ENCODE measurements at places on chromosomes 2 and 18.

DNA sequence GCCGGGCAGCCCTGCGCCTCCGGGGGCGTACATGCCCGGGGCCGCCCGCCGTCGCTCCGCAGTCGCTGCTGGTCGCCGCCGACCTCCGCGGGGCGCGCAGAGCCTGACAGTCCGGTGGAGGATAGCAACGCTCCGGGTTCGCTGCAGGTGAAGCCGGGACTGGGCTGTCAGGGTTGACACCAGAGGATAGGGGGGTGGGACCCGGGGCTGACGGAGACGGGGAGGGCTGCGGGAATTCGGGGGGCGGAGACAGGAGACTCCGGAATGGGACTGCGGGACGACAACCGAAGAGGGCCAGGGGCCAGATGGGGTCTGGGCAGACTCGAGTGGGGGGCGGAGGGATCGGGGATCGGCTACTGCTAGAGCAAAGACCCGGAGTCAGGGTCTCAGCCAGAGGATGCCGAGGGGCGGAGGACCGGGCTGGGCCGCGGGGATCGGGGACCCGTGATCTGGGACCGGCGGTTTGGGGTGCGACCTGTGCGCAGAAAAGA lies 403 bp downstream of the TMEM127 start:
- peak; percentile 34 for DNase-seq

DNA sequence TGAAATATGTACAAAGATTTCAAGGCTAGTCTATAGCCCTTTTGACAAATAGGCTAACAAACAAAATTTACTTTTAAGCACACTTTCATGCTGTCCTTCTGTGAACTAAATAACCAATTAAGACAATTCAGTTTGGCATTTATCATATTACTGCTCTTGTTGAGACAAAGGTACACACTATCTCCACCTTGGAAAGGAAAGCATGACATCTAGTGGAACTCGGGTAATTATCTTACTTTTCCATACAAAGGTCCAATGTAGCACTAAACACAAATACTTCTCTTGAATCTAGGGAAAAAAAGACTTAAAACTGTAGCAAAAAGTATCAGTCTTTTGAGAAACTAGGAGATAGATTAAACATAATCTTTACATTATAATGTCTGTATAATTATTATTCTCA lies 125.0 kb upstream of the CD226 start:
- DNase-seq, result no peak

DNA sequence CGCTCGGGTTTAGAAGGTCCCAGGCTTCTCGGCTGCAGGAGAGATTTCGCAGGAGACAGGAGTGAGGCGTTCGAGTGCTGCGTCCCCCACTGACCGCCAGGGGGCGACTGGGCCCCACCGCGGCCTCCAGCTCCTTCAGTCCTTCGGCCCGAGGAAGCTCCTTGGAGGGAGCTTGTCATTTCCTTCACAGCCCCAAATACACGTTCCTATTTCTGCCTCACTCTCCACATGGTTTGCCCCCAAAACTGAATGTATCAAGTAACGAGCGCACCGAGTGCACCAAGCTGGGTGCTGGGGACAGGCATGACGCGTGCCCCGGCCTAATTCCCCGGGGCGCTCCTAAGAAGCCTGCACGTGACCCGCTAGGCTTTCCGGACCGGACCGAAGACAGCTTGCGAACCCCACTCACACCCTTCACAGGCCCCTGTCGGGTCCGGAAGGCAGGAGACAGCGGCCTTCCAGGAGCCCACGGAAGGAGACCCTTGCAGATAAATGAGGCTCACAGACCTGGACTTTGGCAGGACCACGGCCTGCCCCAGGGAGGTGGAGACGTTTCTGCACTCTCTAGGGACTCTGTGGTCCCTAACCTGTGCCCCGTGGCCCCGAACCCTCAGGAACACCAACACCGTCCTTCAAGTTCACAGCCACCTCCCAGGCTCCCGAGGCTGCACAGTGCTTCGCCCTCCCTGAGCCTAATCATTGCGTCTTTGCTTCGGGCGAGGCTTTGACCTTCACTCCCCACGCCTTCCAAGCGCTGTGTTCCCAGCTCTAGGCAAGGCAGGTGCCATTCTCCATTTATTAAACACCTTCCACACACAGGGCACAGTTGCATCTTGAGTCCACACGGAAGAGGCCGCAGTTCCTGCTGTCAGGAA lies 13.0 kb upstream of the FAHD2A start:
- DNase-seq, result peak; percentile 64

GRCh38 chr2:20481798-20482405 lies 35.0 kb downstream of the RHOB start:
- no peak for DNase-seq

- no peak for DNase-seq
Measured at GRCh38 chr2:47686018-47686417, 96.9 kb upstream of the MSH6 start.

DNA sequence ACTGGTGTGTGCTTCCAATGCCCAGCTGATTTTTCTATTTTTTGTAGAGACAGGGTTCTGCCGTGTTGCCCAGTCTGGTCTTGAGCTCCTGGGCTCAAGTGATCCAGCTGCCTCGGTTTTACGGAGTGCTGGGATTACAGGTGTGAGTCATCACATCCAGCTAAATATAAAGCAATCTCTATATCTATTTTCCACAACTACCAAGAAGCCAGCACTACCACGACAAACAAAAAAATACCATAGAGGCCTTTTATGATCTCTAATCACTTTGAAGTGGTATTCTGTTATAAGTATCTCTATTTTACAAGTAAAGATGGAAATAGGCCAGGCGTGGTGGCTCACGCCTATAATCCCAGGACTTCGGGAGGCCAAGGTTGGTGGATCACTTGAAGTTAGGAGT lies 34.7 kb downstream of the C2orf74 start:
- DNase-seq, result no peak

- DNase-seq, result peak; percentile 63
Measured at GRCh38 chr2:85753525-85754312, at the start of gene ATOH8. Gene ATOH8, plus strand, starts transcription at chr2:85753991. Its CDS starts 199 bp downstream, at chr2:85754190.

GRCh38 chr2:178947006-178947405 lies 102.9 kb downstream of the CCDC141 start:
- no peak for DNase-seq

DNA sequence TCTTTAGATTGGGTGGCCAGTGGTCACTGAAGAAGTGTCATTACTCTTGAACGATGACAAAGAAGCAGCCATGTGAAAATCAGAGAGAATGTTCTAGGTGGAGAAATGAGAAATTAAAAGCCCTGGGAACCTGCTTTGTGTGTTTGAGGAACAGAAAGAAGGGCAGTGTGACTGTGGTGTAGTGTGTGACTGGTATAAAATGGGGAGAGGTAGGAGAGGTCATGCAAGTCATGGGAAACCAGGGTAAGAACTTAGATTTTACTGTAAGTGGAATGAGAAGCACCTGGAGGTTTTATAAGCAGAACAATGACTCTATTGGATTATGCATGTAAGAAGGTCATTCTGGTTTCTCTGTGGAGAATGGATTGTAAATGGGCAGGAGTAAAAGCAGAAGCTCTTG lies 12.2 kb downstream of the ICOS start:
- no peak for DNase-seq

- no peak for DNase-seq
Measured at GRCh38 chr2:190589008-190589407, 54.5 kb upstream of the NEMP2 start.

DNA sequence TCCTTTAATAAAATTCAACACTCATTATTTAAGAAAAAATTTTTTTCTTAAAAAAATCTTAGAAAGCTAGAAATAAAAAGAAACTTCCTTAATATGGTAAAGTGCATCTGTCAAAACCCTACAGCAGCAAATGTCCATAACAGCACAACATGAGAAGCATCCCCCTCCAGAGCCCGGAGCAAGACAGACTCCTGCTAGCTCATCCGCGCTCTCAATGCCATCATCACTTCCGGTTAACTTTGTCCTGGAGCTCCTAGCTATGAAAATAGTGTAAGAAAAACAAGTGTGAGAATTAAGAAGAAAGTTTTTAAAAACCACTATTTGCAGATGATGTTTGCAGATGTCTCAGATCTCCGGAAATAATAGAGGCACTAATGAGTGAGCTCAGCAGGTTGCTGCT lies 103.1 kb downstream of the TEX51 start:
- no peak for DNase-seq

DNA sequence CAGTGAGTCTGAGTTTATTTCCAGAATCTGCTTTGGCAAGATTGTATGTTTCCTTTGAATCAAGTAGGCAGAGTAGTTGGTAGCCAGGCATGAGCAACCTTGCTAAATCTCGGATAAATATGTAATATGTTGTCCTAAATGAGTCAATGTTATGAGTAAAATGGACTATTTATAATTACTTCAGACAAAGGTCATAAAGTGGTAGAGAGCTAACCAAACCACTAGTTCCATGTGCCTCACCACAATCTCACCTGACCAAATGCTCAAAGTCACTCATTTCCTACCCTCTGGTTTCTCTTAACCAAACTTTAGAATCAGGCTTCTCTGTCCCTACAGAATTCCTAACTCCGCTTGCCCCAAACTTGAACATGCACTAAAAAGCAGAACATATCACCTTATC lies 261.2 kb upstream of the FSIP2 start:
- DNase-seq, result no peak

DNA sequence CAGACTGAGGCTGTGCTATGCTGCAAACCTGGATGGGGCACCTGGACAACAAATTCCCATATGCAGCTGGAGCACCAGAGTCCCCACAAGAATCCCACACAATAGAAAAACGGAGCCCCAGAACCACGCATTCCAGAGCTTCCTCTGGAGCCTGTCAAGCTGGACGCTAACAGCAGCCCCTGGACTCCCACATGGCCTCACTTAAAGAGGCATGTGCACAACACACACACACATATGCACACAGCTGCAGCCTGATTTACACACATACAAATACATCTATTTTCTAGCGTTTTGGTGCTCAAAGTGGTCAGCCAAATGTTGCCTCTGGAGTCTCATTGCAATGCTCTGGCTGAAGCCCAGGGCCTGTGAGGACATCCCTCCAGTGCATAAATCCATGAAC lies 632.7 kb upstream of the ID2 start:
- DNase-seq, result no peak

DNA sequence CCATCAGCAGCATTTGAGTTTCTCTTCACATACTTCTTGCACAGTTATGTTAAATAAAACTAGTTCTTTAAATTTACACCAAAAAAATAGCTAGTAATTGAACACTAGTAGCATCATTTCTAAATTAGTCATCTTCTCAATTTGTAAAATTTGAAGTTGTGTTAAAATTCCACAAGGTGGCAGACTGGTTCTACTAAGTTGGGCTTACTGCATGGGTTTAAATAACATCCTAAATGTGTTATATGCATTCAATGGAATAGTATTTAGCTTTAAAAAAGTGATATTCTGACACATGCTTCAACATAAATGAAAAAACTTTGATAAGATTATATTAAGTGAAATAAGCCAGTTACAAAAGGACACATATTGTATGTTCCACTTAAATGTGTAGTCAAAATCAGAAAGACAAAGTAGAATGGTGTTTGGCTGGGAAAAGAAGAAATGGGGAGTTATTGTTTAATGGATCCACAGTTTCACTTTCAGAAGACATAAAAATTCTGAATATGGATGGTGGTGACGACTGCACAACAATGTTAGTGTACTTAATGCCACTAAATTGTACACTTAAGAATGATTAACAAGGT lies 28.7 kb upstream of the RPRD1A start:
- DNase-seq, result peak; percentile 60

- DNase-seq, result no peak
Measured at GRCh38 chr2:114752425-114752824, 310.0 kb downstream of the DPP10 start.

GRCh38 chr2:119116411-119117295 lies 41.9 kb downstream of the C1QL2 start:
- no peak for DNase-seq

DNA sequence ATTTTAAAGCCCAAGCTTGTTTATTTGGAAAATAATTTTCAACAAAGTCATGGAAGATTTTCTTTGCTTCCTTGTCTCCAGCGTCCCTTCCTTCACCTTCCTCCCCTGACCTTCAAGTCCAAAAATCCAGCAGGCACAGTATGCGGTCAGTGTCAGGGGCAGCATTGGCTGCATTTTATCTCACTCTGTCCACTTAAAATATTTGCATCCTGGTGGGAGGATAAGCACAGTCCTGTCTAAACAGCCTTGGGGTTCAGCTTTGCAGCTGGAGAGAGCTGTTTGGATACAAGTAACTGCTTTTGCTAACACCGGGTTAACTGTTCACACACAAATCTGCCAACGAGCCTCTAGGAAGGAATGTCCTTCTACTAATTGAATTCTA lies 318.1 kb downstream of the PDE11A start:
- DNase-seq, result no peak

GRCh38 chr18:8991155-8991554 lies 111.3 kb upstream of the NDUFV2 start:
- DNase-seq, result peak; percentile 27

DNA sequence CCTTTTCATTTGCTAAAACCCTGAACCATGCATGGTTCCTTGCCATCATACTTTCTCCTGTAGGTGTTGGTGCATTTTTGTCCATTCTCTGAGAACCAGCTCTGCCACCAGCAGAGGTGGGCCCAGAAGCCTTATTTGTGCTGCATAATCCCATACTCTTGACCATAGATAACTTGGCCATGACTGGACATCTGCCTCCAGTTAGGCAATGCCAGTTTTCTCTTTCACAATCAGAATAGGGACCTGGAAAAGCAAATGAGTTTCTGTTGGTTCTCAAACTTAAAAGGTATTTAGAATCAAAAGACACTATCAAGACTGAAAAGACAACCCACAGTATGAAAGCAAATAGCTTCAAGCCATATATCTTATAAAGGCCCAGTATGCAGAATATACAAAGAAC lies 167.3 kb downstream of the MAIP1 start:
- no peak for DNase-seq

- DNase-seq, result peak; percentile 41
Measured at GRCh38 chr2:174025271-174026121, 60.3 kb upstream of the SP3 start.

- no peak for DNase-seq
Measured at GRCh38 chr18:13191779-13192178, 26.8 kb upstream of the LDLRAD4 start.

DNA sequence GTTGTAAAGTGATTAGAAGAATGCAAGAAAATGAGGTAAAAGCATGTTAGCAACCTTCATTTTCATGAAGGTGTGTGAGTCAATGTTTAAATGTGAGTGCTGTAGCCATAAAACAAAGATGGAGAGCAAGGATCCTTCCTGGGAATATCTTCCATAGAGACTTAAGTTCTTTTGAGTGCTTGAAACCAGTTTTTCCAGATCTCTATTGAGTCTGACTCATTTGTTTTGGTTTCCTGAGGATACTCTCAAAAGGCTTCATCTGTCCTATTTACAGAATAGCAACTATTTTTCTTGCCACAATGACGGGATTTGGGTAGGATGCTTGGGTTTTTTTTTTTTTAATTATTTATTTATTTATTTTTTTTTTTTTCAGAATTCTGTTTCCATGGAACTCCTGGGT lies 45.9 kb upstream of the ASB1 start:
- DNase-seq, result peak; percentile 62

DNA sequence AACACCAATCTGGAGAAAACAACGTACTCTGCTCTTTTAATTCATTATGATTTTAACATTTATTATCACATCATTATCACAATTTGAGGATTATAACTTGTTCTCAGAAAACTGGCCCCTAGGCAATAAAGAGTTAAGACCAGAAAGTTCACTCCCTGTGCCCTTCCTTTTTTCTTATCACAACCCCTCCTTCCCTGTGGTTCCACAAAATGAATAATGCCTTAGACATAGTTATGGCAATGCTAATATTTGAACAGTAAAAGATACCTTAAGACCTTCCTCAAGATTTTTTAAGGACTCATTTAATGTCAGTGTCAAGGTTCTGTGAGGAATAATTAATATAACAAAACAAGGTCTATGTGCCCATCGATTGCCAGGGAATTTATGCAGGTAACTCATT lies 596.2 kb downstream of the ARHGAP15 start:
- no peak for DNase-seq

GRCh38 chr2:207528980-207529329 lies 807 bp upstream of the CREB1 start:
- DNase-seq, result peak; percentile 59

GRCh38 chr2:235762832-235763598 lies 269.2 kb downstream of the AGAP1 start:
- no peak for DNase-seq

All from EL (cell line).